ENCODE measurements at places on chromosomes 6 and 20.

- DNase-seq: no peak
These were observed 150.8 kb downstream of the ASCC3 start for GRCh38 chr6:100730001-100730980.

DNA sequence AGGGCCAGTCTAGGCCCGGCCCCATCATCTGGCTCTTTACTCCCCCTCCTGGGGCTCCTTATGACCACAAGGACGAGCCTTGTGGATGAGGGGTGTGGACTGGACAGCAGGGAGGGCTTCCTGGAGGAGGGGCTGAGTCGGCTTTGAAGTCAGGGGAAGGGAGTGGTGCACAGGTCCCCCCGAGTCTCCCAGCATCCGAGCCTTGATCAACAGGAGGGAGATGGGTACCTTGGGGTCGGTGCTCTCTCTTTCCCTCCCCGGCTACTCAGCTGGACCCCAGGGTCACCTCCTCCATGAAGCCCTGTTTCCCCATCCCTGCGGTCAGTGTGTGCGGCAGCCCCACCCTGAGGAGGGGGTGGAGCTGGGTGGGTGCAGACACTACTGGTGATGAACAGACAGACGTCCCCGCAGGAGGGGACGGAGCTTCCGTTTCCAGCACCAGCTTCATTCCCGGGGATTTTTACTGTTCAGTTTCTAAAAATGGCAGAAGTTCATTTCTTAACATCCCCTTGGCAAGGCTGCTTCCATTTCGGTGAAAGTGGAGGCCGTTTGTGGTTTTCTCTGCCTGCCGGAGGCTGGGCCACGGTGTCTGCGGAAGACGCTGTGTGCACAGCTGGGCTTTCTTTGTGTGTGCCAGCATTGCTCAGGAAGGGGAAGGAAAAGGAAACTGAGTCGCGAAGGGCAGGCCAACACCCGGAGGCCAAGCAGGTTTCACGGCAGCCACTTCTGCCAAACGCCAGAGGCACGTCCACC lies 19.6 kb downstream of the NTSR1 start:
- DNase-seq: no peak

- no peak for DNase-seq
These were observed 169.9 kb upstream of the RNF217 start for GRCh38 chr6:124792386-124792785.

GRCh38 chr6:43024436-43024835 lies 3.0 kb downstream of the RRP36 start:
- no peak for DNase-seq

DNA sequence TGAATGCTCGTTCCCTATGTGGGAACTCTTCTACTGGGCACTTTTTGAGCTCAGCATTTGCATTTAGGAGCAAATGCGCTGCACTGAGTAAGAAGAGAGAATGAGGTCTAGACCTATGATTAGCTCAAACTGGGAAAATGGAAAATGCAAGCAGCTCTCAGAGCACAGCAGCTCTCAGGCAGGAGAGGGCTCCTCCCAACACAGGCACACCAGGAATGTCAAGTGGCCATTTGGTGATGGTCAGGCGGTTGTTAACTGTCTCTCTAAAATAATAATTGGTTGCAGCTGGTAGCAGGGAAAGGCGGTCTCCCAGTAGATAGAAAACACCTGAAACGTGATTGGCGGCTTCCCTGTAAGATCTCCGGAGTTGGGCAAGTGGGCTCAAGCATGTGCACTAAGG lies 162.0 kb upstream of the ECI2 start:
- no peak for DNase-seq

DNA sequence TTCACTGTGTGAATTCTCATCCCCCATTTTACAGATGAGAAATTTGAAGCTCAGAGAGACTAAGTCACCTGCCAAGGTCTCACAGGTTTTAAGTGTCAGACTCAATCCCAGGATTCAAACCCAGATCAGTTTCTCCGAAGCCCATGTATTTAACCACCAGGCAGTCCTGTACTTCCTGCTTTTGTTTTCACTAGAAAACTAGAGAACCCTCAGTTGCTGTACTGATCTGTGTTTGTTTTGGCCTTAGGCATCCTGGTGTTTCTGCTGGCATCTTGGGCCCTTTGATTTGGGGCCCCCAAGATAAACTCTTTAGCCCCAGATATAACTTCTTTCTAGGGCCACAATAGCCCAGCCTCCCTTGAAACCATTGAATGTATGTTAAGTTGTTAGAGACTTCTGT lies 36.5 kb downstream of the PPP1R16B start:
- DNase-seq: no peak

DNA sequence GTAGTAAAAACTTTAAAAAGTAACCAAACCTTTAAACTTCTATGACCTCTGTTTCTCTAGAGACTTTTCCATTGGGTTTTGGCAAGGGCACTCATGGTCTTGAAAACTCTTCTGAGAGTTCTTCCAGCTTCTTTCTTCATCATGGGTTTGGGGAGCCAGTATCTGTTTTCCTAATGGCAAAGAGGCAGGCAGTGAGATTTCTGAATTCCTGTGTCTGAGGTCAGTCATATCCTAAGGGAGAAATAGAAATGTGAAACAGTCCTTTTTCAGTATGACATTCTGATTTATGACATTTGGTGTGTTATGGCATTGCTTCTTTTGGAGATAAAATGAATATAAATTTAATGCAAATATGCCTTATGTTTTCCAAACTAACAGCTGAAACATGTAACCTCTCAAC lies 518.5 kb upstream of the MARCKS start:
- no peak for DNase-seq

- peak; percentile 9 for DNase-seq
These were observed 611.0 kb upstream of the FLRT3 start for GRCh38 chr20:14948416-14948815.

DNA sequence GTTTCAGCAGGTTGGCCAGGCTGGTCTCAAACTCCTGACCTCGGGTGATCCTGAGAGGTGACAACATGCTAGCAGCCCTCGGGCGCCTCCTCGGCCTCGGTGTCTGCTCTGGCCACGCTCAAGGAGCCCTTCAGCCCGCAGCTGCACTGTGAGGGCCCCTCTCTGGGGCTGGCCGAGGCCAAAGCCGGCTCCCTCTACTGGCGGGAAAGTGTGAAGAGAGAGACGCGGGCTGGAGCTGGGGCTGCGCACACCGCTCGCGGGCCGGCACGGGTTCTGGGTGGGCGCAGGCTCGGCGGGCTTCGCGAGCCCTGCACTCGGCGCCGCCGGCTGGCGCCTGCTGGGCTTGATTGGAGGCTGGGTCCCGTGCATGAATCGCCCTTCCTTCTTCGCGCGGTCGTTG lies 80.8 kb upstream of the RBM24 start:
- no peak for DNase-seq

- DNase-seq: no peak
These were observed 69.3 kb downstream of the ABHD12 start for GRCh38 chr20:25321262-25321831.

- DNase-seq: no peak
These were observed 9.6 kb downstream of the VSX1 start for GRCh38 chr20:25072226-25072811.

- DNase-seq: no peak
These were observed 256.3 kb downstream of the ERMARD start for GRCh38 chr6:170007468-170008293.

DNA sequence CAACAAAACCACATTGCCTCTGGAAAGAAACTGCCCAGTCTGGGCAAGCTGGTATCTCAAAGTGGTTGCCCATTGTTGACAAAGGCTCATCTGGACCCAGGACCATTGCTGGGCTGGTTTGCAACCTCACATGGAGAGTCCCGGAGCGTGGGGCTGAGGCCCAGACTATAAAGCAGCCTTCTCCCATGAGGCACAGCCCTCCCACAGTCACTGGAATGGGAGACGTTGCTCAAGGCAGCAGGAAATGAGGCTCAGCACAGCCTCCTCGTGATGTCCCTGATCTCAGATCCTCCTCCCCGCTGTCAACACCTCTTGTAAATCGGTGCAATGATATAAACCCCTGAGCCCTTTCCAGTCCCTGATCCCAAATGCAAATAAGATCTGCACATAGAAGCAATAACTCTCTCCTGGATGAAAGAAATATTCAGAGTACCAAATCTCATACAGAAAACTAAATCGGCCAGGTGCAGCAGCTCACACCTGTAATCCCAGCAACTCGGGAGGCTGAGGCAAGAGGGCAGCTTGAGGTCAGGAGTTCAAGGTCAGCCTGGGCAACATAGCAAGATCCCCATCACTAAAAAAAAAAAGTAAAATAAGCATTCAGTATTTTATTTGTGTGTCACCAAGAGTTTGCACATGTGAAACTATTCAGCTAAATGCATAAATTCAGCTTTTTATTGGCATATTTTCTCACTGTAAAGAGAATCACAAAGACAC lies 103.0 kb upstream of the RREB1 start:
- no peak for DNase-seq

DNA sequence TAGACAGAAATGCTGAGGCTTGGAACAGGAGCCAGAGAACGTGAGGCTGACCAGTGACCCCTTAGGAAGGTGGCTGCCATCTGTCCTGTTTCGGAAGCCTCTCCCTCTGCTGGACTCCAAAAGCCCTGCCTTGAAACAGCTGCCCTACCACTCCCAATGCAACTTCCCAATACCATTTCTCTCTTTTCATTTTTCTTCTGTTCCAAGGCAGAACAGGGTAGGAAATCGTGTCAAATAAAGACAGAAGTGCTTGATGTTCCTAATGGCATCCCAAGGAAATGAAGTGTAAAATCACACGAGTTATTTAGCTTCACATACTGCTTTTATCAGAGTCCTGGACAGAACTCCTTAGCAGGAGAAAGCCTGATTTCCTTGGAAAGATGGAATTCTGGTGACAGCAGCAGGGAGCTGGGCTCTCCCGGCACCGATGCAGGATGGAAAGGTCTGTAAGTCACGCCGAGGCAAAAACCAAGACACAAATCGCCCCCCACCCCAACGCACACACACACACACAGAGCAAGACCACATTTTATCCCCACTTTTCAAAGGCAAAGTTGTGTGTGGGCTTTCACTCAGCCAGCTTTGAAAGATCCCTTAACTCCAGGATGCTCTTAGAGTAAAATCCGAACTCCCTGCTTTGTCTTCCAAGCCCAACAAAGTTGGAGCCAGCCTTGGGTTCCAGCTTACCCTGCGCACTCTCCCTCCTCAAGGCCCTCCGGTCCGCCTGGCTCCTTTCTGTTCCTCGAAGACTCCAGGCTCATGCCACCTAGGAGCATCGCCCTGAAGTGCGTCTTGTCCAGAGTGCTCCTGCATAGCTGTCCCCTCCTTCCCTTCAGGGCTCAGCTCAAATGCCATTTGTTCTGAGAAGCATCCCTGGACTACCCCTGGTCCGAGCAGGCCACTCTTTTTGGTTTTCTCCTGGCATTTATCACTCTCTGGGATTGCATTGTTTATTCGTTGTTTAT lies 11.6 kb upstream of the STX16 start:
- no peak for DNase-seq

DNA sequence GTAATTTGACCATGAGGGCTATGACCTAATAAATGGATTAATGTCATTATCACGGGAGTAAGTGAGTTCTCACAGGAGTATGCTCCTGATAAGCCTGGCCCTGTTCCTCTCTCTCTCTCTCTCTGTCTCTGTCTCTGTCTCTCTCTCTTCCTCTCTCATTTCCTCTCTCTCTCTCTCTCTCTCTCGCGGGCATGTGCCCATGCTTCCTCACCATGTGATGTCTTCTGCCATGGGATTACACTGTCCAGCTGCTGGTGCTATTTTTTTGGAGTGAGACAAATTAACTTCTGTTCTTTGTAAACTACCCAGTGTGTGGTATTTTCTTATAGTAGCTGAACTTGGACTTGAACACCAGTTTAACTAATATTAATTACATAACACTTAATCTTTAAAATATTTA lies 374.3 kb upstream of the GJE1 start:
- DNase-seq: no peak

DNA sequence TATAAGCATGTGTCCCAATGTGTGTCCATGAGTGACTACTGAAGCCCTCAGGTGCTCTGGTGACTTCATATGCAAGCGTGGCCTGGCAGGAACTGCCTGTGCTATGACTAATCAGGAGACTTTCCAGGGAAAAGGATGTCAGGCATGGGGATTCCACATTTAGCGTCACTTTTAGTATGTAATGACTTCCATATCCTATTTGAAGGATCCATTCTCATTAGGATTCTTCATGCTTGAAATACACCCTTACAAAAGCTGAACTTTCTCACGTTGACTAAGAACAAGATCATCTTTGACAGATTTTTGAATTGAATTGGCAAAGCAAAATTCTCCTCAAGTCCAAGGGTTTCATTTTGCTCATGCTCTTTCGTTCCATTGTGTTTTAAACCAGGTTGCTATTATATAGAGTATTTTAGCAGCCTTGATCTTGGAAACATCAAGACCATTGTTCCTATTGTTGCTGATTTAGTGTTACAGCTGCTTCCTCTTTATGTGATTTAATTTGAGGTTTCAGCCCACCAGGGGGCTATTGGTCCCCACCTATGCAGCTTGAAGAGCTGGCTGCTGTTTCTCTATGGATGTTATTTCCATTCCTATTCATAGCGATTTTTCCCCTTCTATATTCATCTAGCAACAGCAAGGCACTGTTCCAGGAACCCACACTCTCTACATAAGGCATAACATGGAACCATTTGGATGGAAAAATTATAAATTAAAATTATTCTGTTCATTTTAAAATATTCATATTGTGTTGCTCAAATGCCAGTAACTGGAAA lies 418.6 kb downstream of the CDKAL1 start:
- peak; percentile 4 for DNase-seq

DNA sequence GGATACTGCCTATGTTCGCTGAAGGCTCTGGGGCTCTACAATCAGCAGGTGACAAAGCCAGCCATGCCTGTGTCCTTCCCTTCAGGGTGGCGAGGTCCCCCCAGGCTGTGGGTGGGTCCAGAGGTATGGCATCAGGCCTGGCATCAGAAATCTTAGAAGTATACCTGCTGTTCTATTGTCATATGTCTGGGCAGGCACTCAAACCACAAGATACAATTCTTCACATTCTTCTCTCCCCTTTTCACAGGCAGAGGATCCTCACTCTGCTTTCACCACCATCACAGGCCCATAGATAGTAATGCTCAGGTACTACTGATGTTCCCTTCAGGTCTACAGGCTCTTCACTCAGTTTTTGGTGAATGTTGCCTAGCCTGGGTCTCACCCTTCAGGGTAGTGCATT lies 1180.0 kb upstream of the CITED2 start:
- no peak for DNase-seq

DNA sequence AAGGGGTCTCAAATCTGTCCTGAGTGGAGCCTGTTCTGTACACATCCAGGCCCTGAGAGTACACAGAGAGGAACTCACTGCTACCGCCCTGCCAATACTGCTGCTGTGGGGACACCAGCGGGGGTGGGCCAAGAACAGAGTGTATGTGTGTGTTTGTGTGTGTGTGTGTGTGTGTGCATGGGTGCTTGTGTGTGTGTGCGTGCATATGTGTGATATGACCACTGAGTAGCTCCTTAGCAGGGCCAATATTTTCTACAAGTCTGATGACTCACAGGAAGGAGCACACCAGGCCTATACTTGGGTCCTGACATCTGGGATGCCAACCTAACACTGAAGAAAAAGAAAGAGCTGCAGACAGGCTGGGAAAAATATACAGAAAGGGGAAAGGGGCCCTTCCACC lies 1.4 kb downstream of the RAET1E start:
- no peak for DNase-seq

DNA sequence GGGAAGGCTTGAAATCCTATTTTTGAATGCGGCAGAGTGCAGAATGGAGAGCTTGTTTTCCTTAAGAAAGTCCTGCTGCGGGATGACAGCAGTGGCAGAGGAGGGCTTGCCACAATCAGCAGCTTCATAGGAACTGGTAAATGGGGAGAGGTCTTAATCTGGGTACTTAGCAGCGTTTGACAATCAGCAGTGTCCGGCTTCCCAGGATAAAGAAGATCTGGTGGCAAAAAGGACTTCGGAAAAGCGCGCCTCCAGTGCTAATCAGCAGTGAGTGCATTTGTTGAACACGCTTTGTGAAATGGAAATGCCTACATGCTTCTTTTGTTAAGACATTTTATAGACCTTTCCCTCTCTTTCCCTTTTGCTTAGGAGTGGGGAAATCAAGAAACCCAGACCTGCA lies 735.7 kb downstream of the QKI start:
- DNase-seq: peak; percentile 23

Data from Ammon's horn (tissue), 1 donor.